ENCODE measurements at places on chromosomes 4 and X.

DNA sequence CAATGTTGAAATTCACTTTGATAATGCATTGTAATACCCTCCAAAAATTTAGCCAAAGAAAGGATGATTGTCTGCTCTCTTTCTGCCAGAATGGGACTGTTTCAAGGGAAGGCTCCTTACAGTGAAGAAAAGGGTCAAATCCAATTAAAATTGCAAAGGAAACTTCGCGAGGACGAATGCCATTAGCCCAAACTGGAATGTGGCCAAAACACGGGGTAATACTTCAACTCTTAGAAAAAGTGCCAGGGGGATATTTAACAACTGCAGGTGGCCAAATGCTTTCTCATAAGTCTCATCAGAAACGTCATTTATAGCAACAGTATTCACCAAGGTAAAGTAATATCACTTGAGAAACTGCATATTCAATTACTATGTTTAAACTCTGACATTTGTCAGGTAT lies 29.0 kb downstream of the NKX3-2 start:
- no peak for DNase-seq

GRCh38 chr4:62816566-62816965 lies 1592.7 kb downstream of the TECRL start:
- no peak for DNase-seq

DNA sequence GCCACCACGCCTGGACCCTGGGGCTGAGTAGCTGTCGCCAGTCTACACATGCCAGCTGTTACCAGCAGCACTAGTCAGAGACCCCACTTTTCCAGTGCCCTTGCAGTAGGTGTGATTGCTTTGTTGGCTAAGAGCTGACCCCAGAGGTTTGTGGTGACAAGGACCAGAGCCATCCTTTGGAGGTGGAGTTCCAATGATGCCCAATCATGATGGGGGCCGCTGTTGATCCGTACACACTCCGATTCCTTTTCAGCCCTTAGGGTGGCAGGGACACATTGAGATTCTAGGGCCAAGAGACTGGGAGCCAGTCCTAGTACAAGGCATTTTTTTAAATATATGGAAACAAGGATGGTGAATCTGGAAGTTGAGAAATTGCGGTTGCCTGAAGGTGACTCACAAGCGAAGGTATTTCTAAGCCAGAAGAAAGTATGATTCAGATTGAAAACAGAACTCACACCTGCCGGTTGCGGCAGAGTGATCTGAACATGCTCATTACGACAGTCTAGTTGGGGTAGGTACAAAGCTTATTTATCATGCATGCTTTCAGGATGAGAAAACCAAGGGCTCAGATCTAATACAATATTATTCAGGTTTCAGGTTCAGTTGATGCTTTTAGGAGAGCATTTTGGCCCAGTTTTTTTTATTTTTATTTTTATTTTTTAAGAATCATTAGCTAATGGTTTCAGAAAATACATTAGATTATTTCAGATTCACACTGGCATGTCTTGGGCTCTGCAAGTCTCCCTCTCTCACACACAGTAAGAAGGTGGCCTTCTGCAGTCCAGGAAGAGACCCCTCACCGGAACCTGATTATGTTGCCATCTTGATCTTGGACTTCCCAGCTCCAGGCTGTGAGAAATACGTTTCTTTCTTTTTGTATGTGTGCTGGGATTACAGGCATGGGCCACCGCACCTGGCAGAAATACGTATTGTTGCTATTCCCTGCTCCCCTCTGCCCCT lies 43.4 kb downstream of the SHROOM2 start:
- peak; percentile 94 for DNase-seq

- DNase-seq = peak; percentile 80
These were observed 195.2 kb downstream of the KDR start for GRCh38 chr4:54930226-54930625.

GRCh38 chrX:139881130-139881529 lies 51.7 kb downstream of the ATP11C start:
- peak; percentile 8 for DNase-seq

GRCh38 chr4:106762666-106763443 lies 273.3 kb downstream of the DKK2 start:
- no peak for DNase-seq

DNA sequence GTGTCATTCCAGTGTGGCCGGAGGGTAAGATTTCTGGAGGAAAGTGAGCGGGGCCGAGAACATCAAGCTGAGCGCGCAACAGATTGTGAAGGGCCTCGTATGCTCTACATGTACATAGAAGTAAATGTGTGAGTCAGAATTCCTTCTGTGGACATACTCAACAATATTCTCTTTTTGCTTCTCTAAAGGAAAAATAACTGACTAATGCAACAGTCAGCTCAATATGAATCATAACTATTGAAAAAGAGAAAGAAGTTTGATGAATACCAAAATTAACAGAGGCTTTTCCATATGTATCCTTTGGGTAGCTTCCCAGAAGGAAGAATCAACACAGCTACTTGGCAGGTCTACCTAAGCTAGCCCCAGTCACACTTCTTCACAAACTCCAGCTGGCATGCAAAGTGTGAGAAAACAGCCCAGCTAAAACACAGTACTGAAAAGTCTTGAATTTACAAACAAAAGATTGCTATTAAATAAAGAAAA lies 87.5 kb upstream of the ZFP42 start:
- peak; percentile 8 for DNase-seq

Data from A172 (cell line).